ENCODE measurements at places on chromosomes 7 and 10.

DNA sequence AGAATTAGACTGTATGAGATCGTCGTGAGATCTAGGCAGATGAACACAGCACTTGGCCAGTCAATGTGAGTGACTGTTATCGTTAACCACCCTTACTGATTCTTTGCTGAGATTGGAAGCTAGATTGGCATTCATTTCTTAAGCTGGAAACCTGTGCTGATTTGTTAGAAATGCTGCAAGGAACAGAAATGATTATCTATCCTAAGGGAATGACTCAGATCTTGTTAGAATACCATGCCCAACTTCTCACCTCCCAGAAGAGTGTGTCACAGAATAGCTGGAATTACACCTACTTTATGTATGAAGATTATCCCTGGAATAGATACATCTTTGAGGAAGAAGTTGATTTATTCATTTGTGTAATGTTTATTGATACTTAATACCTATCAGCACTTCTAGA, 275.2 kb downstream of the AUTS2 start:
- DNase-seq: no peak

- DNase-seq: no peak
These were observed 1.3 kb upstream of the EIF3B start for GRCh38 chr7:2353113-2353935.

DNA sequence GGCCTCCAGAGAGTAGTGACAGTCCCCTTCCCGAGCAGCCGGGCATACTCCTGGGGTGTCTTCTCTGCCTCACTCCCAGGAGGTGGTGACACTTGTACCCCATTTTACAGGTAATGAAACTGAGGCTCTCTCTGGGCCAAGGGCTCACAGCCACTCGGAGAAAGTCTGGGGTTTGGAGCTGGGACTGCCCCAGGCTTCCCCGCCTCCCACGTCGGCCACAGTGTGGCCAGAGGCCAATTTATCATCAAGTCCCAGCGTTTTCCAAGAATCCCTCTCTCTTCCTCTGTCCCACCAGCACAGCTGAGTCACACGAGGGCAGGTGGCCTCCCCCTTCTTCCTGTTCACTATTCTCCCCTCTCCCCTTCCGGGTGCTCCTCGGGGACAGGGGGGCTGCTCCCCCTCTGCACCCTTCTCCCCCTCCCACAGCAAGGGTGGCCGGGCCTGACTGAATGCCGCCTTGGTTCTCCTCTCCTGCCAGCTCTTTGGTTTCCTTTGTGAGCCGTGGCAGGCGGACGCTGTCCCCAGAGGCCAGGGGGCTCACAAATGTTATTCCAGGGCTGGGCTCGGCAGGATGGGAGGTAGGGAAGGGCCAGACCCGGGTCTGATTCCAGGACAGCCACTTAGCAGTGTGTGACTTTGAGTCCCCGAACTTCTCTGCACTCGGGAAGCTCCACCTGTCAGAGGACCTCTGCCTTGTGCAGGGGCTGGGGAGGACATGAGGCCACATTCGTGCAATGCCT, 17.7 kb downstream of the CLIP2 start:
- no peak for DNase-seq

GRCh38 chr10:81541517-81541916, 333.5 kb upstream of the NRG3 start:
- no peak for DNase-seq

GRCh38 chr10:125226823-125227222, 66.5 kb upstream of the CTBP2 start:
- DNase-seq: no peak

- DNase-seq: no peak
These were observed 86.9 kb upstream of the TNRC18 start for GRCh38 chr7:5510426-5511045.

DNA sequence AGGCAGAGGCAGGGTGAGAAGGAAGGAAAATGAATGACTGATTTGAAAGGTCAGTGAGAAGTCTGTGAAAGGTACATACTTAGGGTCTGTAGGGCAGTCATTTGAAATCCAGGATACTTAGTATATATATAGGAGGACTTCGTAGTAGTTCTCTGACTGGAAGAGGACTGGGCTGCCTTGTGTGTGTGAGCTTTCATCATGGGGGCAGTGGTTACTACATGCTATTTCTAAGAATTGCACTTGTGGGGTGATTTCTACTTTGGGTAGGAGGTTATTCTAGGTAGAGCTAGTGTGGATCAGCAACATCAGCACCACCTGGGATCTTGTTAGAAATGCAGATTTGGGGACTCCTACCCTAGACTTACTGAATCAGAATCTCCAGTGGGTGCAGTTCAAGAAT, 104.1 kb downstream of the AUTS2 start:
- no peak for DNase-seq

GRCh38 chr10:121179006-121179405, 327.8 kb downstream of the WDR11 start:
- DNase-seq: no peak

DNA sequence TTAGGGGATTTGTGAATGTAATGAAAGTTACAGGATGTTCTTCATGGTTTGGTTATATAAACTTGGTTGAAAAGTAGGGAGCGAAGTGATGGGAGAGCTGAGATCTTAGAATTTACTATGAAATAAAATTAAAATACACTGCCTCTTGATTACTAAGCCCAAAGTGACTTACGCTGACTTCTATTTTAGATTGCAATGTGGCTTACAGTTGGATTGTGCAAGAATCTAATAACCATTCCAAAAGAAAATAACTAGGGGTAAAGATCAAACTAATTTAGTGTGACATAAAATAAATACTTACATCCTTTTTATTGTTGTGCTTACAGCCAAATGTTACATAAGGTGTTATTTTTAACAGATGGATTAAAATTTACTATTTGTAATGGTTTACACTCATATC, 15.3 kb downstream of the WNT16 start:
- DNase-seq: no peak

GRCh38 chr10:49837051-49837478, 74.9 kb upstream of the OGDHL start:
- no peak for DNase-seq

DNA sequence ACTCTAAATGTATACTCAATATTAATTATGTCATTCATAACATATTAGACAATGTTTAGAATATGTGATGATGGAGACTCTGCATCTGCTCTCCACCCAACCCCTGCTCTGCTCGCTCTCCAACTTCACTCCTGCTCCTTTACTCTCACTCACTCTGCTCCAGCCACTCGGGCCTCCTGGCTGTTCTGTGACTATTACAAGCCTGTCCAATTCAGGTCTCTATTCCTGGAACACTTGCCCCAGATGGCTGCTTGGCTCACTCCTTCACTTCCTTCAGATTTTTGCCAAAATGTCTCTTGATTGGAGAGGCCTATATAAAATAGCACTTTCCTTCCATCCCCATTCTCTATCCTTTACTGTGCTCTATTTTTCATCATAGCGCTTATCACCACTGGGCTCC, 84.8 kb downstream of the HBP1 start:
- DNase-seq: no peak

DNA sequence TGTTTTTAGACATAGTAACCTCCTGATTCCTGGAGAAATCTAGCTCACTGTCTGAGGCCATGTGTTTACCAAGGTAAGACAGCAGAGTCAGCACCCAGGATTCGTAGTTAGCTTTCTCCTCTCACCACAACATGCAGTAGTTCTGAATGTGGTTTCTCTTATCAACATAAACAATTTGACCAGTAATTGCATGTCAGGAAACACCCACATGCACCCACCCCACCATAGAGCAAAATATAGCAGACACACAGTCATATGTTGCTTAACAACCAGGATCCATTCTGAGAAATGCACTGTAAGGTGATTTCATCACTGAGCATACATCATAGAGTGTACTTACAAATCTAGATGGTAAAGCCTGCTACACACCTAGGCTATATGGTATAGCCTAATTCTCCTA, 1004.0 kb downstream of the ANKRD7 start:
- DNase-seq: no peak

DNA sequence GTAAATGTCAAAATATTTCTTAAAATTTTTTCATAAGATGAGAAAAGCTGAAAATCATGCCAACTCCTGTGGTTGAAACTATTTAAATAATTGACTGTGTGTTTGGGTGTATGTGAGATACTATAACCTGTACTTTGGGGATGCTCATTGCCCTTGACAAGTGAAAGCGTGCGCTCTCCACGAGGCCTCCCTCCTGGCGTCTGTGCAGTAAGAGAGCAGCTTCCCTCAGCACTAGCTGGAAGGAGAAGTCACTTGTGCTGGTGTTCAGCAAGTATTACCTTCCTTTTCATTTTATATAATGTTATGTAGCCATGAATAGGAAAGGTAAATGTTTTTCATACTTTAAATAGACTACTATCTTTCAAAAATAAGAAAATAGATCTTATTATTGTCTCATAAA, 118.9 kb downstream of the ZEB1 start:
- DNase-seq: no peak

- DNase-seq: no peak
These were observed 407.4 kb downstream of the KCNMA1 start for GRCh38 chr10:77230194-77230593.

DNA sequence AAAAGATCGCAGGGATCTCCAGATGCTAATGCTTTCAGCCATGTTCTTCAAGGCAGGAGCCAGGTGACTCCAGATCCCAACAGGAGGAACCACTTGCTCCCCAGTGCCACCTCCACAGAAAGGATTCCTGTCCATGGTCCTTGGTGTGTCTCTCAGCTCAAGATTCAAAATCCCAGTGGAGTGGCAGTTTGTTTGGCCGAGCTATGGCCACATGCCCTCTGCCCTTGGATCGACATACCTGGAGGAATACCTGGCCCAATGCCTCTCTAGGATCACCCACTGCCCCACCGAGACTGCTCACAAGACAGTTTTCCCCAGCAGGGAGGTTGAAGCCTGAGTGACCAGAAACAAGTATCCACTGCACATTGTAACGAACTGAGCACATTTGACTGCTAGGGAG, 3.9 kb upstream of the GPRIN2 start:
- no peak for DNase-seq

- DNase-seq: no peak
These were observed 693 bp downstream of the CREB5 start for GRCh38 chr7:28413011-28413410.

GRCh38 chr10:10320956-10321355, 696.7 kb upstream of the CELF2 start:
- DNase-seq: no peak

DNA sequence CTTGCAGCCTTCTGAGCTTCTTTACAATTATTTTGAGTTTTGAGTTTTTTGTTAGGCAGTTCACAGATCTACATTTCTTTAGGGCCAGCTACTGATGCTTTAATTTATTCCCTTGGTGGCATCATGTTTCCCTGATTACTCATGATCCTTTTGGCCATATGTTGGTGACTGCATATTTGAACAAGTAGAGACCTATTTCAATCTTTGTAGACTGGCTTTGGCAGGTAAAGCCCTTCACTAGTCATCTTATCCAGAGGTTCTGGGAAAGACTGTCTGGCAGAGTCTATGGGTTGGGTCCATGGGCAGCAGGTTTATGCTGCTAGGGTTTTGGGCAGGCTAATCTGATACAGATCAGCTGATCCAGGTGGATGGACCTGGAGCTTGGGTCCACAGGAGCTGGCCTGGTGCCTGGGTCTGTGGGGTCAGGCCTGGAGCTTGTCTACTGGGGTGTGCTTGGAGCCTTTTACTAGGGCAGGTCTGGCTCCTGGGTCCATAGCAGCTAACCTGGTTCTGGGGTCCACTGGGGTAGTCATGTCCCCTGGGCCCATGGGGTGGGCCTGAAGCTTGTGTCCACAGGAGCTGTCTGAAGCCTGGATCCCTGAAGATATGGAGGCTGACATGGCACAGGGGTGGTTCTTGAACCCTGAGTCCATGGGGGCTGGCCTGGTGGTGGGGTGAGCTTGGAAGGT, 72.7 kb downstream of the GPR85 start:
- no peak for DNase-seq

DNA sequence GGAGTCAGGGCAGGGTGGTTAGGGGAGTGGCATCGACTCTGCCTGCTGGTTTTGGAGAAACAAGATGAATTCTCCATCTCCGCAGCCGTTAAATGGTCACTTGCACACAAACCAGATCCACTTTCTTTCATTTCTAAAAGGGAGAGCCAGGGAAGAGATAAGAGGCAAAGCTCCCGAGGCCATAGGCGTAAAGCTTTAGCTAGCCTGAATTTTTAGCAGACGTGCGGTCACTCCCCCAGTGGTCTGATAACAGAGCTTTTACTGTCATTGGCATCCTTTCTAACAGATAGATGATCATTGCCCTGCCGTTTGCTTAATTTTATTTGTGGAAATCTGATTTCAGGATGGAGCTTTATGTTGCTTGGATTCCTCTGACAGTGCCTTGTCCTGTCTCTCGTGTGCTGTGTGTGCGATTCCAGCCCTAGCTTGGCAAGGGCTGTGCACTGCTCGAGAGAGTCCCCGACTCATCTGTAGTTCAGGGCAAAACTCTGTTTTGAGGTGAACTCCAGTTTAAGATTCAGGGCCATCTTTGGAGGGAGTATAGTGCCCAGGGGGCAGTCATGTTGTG, 62.5 kb downstream of the GATA3 start:
- no peak for DNase-seq

GRCh38 chr10:85311613-85312337, 983.4 kb downstream of the CCSER2 start:
- no peak for DNase-seq

DNA sequence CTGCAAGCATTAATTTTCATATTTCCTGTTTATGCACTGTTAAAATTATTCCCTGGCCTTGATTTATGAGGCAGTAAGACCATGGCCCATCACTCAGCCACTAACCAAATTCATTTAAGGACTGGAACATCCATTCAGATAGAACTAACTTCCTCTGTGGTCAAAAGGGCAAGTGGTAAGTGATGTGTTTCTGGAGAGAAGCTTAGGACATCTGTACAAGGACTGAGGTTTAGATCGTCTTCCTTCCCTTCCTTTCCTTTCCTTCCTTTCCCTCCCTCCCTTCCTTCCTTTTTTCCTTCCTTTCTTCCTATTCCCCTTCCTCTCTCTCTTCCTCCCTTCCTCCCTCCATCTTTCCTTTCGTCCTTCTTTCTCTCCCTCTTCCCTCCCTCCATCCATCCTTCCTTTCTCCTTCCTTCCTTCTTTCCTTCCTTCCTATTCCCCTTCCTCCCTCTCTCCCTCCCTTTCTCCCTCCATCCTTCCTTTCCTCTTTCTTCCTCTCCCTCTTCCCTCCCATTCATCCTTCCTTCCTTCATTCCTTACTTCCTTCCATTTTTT, 1019.4 kb downstream of the TYW1 start:
- no peak for DNase-seq
